ENCODE measurements at places on chromosomes 1 and 21.

DNA sequence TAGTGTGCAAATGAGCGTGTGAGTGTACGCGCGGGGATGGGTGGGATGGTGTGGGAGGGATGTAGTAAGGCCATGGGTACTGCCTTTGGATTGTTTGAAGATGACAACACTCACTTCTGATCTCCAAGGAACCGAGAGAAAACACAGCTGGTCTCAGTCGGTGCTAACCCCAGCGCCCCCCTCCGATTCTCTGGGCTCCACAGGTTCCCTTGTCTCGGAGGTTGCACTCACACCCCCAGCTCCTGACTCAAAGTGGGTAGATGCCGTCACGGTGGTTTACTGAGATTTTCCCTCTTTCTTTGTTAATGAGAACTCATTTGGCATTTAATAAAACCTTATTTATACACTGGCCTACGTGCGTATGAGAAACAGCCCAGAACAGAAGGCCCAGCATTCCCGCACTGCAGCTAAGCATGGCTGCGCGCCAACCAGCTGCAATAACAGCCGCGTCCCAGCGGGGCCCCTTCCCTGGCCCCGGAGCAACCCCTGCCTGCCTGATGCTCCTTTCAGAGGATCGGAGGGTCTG lies 25.8 kb downstream of the ABCA4 start:
- H3K27ac ChIP-seq, result peak overlapping the region; percentile 99
- peak; percentile 43 for DNase-seq
- H3K4me1 ChIP-seq, result peaks cover 42% of the 10 kb centered on the region
- H3K36me3 ChIP-seq, result no peaks in the 10 kb centered on the region
- H3K27me3 ChIP-seq, result no peaks in the 10 kb centered on the region
- no peak overlapping the region for H3K4me3 ChIP-seq

DNA sequence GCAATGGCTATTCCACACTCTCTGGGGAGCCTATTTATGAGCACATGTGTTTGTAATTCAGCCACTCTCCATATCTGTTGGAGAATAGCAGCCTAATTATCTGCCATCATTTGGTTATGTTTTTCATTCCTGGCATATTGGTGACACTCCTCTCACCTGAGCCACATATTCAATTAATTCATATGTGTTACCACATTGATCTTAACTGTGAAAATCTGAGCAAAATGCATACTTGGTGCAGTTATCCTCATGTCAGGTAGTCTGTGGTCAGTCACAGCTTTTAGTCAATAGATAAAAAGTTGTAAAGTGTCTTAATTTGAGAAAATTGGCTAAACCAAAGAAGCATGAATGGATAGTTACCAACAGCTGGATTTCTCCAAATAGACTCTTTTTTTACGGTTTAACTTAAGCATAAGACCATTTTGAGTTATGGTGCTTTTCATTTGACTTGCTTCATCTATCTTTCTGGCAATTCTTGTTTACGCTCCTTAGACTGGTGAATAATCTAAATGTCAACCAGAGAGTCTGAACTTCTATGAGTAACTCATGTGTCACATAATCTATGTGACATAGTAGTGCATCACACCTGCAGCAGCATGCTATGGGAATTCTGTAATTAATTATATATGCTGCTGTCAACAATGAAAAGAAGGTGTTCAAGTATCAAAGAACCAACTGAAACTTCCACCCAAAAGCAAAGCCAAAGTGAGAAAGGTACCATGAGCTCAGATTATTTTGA lies 187.7 kb upstream of the SGIP1 start:
- no peak overlapping the region for H3K4me3 ChIP-seq
- DNase-seq, result no peak
- H3K27me3 ChIP-seq, result no peaks in the 10 kb centered on the region
- H3K27ac ChIP-seq, result no peak overlapping the region
- peaks cover 1% of the 10 kb centered on the region for H3K4me1 ChIP-seq

GRCh38 chr1:2174348-2175054 lies 20.1 kb downstream of the FAAP20 start:
- no peak overlapping the region for H3K27ac ChIP-seq
- no peaks in the 10 kb centered on the region for H3K36me3 ChIP-seq
- H3K27me3 ChIP-seq, result peaks cover 32% of the 10 kb centered on the region
- DNase-seq, result peak; percentile 61
- peaks cover 8% of the 10 kb centered on the region for H3K4me1 ChIP-seq

DNA sequence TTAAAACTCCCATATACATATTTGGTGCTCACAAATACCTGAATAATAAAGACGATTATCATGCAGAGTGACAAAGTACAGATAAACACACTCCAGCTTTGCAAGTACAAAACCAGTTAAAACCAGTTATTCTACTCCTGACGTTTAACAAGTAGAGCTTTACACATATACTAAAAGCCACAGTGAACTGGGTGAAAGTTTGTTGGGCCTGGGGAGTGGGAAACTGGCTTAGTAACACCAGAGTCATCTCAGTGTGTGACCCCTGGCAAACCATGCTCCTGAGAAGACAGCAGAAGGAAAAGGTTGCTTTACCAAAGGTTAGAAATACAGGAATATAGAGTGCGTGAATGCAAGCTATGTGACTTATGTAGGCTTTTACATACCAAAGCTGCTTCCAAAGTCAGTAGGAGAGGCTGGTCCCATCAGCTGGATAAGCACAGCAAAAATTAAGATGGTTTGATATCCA lies 148.1 kb downstream of the NRIP1 start:
- H3K27me3 ChIP-seq, result no peaks in the 10 kb centered on the region
- no peaks in the 10 kb centered on the region for H3K36me3 ChIP-seq
- no peak overlapping the region for H3K27ac ChIP-seq
- no peak overlapping the region for H3K4me3 ChIP-seq
- DNase-seq, result peak; percentile 8

- peaks cover 9% of the 10 kb centered on the region for H3K4me1 ChIP-seq
- no peaks in the 10 kb centered on the region for H3K27me3 ChIP-seq
- H3K4me3 ChIP-seq, result no peak overlapping the region
Measured at GRCh38 chr1:226884966-226885820, 14.8 kb downstream of the PSEN2 start.

- no peak overlapping the region for H3K4me3 ChIP-seq
- no peak for DNase-seq
- no peak overlapping the region for H3K27ac ChIP-seq
- peaks cover 7% of the 10 kb centered on the region for H3K4me1 ChIP-seq
Measured at GRCh38 chr1:63829349-63830327, 55.8 kb downstream of the ROR1 start.

- no peaks in the 10 kb centered on the region for H3K4me1 ChIP-seq
- H3K36me3 ChIP-seq, result no peaks in the 10 kb centered on the region
- no peak for DNase-seq
- H3K4me3 ChIP-seq, result peak overlapping the region; percentile 61
- H3K27me3 ChIP-seq, result no peaks in the 10 kb centered on the region
- H3K27ac ChIP-seq, result no peak overlapping the region
Measured at GRCh38 chr1:233424779-233425178, 97.3 kb downstream of the MAP3K21 start.

DNA sequence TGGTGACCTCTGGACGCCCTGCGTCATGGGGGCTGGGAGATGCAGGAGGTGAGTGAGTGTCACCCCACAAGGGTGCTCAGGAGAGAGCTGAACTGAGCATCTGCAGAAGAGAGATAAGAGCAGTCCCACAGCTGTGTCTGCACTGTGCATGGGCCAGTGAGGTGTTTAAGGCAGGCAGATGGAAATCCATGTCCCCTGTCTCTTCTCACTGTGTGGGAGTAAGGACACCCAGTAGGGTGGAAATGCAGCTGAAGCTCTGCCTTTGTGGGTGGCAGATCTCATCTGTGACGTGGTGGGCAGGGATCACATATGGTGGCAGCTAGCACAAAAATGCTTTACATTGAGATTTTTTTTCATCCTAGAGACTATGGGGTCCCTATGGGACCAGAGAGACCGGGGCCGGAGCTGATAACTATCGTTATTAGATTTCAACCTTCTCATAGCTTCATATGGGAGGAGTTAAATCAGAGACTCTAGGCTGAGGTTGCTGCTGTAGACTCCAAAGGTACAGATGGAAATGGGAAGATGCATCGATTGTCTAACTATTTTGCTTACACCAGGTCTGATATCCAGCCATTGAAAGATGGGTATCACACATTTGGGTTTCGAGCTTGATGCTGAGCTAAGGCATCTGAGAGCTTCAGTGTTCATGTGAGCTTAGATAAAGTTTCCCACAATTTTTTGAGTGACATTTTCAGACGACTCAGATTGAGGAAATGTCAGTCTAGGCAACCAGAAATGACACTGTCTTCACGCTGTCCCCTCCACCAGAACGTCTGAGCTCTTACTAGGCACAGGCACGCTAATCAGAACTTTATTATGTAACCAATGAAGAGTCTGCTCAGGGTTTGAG lies 65.3 kb upstream of the PSEN2 start:
- no peaks in the 10 kb centered on the region for H3K36me3 ChIP-seq
- no peak overlapping the region for H3K27ac ChIP-seq
- H3K27me3 ChIP-seq, result peaks cover 31% of the 10 kb centered on the region
- H3K4me1 ChIP-seq, result peaks cover 9% of the 10 kb centered on the region
- DNase-seq, result no peak
- no peak overlapping the region for H3K4me3 ChIP-seq

- no peak overlapping the region for H3K27ac ChIP-seq
- H3K27me3 ChIP-seq, result no peaks in the 10 kb centered on the region
- no peak overlapping the region for H3K4me3 ChIP-seq
Measured at GRCh38 chr1:71510725-71511124, 429.9 kb upstream of the ZRANB2 start.

DNA sequence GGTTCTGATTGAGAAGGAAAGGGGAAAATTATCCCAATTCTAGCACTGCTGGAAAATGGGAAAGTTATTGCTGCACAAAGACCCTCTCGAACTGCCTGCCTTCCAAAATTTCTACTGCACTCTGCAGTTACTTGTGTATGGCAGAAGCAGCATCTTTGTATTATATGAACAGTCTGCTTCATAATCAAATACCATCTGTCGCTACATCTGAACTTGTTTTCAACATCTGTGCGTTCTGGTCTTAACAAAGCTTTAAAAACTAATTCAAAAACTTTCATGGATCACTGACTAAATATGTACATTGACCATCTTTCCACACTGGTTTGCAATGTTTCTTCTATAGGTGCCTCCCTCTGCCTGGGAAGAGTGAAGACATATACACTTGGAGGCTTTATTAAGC lies 79.2 kb downstream of the PROX1 start:
- DNase-seq, result no peak
- no peaks in the 10 kb centered on the region for H3K36me3 ChIP-seq
- H3K4me3 ChIP-seq, result no peak overlapping the region
- H3K27me3 ChIP-seq, result no peaks in the 10 kb centered on the region
- no peak overlapping the region for H3K27ac ChIP-seq

DNA sequence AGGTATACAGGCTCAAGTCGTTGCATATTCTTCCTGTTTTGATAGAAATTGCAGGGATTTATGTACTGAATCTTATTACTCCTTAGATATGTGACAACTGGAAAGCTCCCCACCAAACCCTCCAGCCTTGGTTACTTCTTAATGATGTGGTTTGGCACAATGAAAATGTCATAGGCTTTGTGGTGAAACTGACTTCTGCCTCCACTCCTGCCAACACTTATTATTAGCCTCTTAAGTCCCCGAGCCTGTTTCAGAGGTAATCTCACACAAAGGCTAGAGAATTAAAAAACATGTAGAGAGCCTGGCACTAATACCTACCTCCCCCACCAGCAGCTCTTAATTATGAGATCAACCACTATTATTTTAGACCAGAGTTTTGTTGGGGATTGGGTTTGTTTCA lies 4.2 kb downstream of the COX20 start:
- H3K27ac ChIP-seq, result peak overlapping the region; percentile 16
- no peak for DNase-seq
- H3K4me3 ChIP-seq, result no peak overlapping the region

DNA sequence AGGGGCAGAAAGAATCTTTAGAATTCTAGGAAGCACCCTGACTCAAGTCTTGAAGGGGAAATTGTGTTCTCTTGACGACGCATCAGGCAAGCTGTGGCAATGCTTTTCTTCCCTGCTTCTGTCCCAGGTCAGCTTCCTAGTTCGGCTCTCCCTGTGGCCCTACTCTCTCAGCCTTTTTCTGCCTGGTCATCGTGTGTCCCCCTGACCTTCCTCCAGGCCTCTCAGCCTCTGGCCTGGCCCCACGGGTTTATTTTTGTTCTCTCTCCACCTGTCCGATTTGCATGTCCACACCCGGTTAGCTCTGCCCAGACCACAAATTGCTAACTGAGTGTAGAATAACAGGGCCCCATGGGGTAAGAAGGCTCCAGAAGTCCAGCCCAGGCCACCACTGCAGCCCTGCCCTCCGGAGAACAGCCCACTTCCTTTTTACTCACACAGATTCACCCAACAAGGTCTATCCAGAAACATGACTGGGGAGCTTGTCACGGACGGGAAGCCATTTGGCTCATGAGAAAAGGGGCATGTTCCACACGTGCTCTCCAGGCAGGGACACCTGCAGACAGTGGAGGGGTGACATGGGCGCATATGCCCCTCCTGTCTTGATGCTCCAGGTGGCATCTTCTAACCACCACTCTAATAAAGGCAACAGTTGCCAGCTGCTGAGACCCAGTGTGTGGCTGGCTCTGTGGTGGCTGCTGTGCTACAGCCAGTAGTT lies 9.8 kb downstream of the KCNN3 start:
- H3K36me3 ChIP-seq, result no peaks in the 10 kb centered on the region
- H3K27me3 ChIP-seq, result peaks cover 5% of the 10 kb centered on the region
- no peak overlapping the region for H3K27ac ChIP-seq
- H3K4me1 ChIP-seq, result peaks cover 9% of the 10 kb centered on the region
- H3K4me3 ChIP-seq, result no peak overlapping the region

DNA sequence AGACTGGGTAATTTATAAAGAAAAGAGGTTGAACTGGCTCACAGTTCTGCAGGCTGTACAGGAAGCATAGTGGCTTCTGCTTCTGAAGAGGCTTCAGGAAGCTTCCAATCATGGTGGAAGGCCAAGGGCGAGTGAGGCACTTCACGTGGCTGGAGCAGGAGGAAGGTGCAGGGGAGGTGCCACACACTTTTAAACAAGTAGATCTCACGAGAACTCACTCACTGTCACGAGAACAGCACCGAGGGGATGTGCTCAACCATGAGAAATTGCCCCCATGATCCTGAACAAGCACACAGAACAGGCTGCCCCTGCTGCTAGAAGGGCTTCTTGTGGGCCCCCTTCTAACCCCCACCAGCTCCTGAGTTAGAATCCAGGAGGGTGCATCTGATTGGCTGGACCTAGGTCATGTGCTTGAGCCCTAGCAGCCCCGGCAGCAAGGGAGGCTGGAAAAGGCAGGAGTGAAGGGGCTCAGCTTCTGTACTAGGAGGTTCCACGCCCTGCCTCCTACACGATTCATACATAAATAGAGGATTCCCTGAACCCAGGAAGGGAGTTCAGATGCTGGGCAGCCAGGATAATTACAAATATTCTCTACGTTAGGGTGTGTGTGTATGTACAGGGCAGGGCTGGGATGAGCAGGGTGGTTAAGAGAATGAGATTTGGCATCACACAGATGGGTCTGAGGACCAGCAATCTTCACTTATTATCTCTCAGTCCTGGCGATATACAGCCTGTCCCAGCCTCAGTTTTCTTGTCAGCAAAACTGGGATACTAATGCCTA lies 72.8 kb upstream of the ATP5PO start:
- no peak overlapping the region for H3K27ac ChIP-seq
- no peaks in the 10 kb centered on the region for H3K27me3 ChIP-seq
- peaks cover 9% of the 10 kb centered on the region for H3K4me1 ChIP-seq
- no peaks in the 10 kb centered on the region for H3K36me3 ChIP-seq
- H3K4me3 ChIP-seq, result no peak overlapping the region
